ENCODE measurements at places on chromosomes 3 and 15. TPM values are rescaled to one million over a fixed set of nuclear protein-coding genes. Genes with fewer than 3 reads are reported as not detected.

The ADGRG7 gene
- 56.1 TPM for polyA plus RNA-seq

DNA sequence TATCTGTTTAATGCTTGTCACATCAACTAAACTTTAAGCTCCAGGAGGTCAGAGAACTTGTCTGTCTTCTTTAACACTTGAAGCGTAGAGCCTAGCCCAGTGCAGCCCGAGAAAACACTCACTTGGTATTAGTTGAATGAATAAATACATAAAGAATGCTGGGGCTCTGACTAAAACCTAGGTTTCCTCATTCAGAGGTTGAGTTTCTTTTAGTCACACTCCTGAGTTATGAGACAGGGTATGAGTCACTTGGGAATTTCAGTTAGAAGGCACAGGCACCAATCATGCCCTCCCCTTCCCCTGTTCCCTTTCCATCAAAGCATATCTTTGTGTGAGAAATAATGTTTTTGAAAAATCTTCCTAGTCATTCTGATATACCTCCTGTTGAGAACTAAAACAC lies 589.8 kb upstream of the DPPA4 start:
- no peaks in the 10 kb centered on the region for H3K4me1 ChIP-seq
- no peaks in the 10 kb centered on the region for H3K36me3 ChIP-seq
- no peaks in the 10 kb centered on the region for H3K27me3 ChIP-seq
- DNase-seq, result no peak
- H3K4me3 ChIP-seq, result no peak overlapping the region
- H3K27ac ChIP-seq, result no peak overlapping the region

GRCh38 chr15:56168394-56168793 lies 75.3 kb downstream of the RFX7 start:
- H3K4me3 ChIP-seq, result no peak overlapping the region
- no peaks in the 10 kb centered on the region for H3K4me1 ChIP-seq
- H3K36me3 ChIP-seq, result peaks cover 20% of the 10 kb centered on the region

The LYSMD2 gene
- polyA plus RNA-seq, result 14.0 TPM

The ZNF80 gene
- polyA plus RNA-seq, result 0.03 TPM

The TRPM1 gene
- not detected for polyA plus RNA-seq

GRCh38 chr3:125035217-125035616 lies 20.6 kb downstream of the HEG1 start:
- no peak overlapping the region for H3K4me3 ChIP-seq
- no peaks in the 10 kb centered on the region for H3K27me3 ChIP-seq
- H3K4me1 ChIP-seq, result no peaks in the 10 kb centered on the region
- DNase-seq, result no peak
- no peak overlapping the region for H3K27ac ChIP-seq

GRCh38 chr15:83462026-83462425 lies 14.9 kb downstream of the SH3GL3 start:
- no peaks in the 10 kb centered on the region for H3K4me1 ChIP-seq
- H3K27me3 ChIP-seq, result no peaks in the 10 kb centered on the region
- H3K36me3 ChIP-seq, result no peaks in the 10 kb centered on the region

Data from large intestine (tissue), 12 donors.